ENCODE measurements at places on chromosomes 1 and 21.

DNA sequence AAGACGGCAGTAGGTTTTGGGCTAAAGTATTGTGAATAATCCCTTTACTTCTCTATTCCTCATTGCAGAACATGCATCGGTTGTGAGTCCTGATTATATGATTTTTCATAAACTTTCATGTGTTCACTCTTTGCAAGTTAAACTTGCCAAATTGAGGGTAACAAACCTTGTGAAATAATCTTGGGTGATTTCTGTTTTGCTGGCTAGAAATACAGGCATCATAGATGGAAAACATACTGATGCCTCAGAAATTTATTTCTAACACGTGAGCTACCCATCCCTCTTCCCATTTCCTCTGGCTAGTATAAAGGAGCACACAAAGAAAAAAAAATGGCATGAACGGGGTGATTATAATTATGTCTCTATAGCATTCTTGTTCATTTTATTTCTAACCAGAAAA is 39.6 kb downstream of the RGS5 start:
- DNase-seq = no peak

DNA sequence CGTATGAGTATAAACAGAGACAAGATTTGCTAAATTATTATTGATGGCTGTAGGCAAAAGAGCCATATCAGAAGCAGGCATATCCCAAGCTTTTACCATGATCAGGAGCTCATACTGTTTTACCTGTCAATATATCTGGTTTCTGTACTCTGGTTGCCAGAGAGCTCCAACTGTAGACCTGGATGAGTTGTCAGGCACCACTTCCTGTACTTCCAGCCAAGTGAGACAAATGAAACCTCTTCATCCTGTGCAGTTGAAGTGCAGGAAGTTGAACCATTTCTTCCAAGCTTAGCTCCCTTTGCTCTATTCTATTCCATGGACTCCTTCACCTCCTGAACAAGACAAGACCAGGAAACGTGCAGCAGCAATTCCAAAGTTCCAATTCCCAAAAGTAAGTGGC is 115.6 kb downstream of the ZNF281 start:
- peak; percentile 5 for DNase-seq

DNA sequence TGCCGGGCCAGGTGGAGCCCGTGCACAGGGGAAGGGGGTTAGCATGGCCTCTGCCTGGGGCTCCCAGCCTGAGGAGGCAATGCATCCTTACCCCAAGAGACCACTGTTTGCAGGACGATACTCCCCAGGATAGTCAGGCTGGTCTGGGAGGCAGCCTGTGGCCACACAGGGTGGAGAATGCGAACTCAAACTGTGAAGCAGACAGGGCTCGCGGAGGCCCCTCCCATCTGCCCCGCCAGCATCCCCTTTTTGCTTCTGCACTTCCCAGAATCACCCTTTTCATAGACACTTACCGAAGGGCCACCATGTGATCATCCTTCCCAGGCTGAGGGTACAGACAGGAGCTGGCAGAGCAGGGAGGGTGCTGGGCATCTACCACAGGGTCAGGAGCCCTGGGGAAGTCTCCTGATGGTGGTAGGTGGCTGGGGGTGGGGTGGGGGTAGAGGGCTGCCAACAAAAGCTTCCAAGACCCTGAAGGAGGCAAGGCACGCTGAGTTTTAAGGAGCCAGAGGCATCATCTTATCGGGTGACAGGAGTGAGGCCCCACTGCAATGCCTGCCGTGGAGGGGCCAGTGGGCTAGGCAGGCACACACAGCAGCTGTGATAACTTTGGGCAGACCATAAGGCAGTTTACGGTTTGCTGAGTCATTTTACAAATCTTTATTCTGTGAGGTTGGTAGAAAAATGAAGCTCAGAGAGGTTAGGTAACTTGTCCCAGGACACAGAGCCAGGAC is 31.3 kb upstream of the BTG2 start:
- no peak for DNase-seq

- DNase-seq = no peak
These were observed 14.5 kb downstream of the SCYL3 start for GRCh38 chr1:169879034-169879840.

- no peak for DNase-seq
These were observed 11.9 kb upstream of the SH2D2A start for GRCh38 chr1:156828400-156829124.

- DNase-seq = no peak
These were observed 122.9 kb downstream of the DMRTA2 start for GRCh38 chr1:50300297-50300696.

GRCh38 chr21:39518847-39519210 is 67.1 kb downstream of the SH3BGR start:
- DNase-seq = no peak

GRCh38 chr1:110960777-110961420 is 2.8 kb downstream of the LRIF1 start:
- DNase-seq = no peak

DNA sequence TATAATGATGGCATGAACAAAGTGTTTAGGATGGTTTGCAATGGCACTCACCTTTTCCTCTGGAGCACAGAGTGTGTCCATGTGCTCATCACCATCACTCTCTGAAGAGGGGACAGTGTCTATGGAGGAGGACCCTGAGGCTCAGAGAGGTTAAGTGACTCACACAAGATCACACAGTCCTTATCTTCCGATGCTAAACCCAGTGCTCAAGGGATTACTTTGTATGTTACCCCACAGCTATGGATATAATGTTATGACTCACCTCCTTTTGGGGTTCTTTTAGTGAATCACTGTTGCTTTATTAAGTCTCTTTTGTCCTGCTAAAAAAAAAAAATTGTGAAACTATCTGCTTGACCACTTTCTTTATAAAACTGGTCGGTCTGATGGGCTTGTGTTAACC is 67.6 kb downstream of the TENT5C start:
- no peak for DNase-seq

- DNase-seq = no peak
These were observed 63.9 kb upstream of the GRIK3 start for GRCh38 chr1:37098237-37098636.

- DNase-seq = no peak
These were observed 38.1 kb downstream of the HHAT start for GRCh38 chr1:210366767-210367166.

- no peak for DNase-seq
These were observed 2.5 kb downstream of the ADAMTSL4 start for GRCh38 chr1:150551784-150552127.

GRCh38 chr1:6596351-6596750 is 6.3 kb downstream of the KLHL21 start:
- no peak for DNase-seq

GRCh38 chr1:175043824-175044223 is 20.6 kb upstream of the MRPS14 start:
- DNase-seq = no peak

GRCh38 chr1:42210421-42211133 is 46.0 kb upstream of the GUCA2A start:
- no peak for DNase-seq

DNA sequence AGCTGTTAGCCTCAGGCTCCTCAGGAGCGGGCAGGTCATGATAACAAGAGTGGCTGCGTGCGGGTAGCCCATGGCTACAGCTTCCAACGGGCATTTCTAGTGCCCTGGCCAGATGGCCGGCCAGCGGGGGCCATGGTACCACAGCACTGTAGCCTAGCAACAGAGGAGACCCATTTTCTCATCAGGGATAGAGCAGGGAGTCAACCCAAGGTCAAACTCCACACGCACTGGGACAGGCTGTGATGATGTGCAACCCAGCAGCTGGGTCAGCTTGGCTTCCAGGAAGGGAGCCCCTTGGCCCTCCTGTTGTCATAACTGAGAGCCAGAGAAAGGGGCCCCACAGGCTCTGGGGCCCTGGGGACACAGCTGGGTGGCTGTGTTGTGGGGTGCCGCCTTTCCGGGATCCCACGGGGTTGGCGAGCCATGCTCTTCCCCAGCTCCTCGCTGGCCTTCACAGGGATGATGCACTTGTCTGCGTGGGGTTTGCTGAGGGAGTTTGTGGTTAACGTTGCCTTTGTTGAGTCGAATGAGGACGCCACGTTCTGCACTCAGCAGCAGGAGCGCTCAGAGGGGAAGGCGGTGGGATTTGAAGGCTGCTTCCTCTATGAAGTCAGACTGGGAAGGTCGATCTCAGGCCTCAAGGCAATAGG is 46.3 kb downstream of the COL18A1 start:
- DNase-seq = no peak

DNA sequence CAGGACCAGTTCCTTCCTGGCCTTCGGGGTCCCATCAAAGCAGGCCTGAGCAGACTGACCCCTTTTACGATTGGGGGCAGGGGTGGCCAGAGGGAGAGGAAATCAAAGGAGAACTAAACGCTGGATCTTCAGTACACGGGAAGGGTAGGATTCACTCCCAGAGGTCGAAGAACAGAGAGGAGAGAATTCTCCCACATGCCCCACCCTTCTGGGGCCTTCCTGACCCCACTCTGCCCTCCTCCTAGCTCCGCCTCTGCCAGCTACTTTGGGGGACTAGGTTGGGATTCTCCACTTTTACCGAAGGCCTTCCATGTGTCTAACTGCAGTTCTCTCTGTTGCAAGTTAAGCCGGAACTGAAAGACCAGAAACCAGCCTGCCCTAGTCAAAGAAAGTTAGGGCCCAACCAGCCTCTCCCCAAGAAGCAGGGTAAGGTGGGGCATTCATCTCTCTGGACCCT is 654 bp upstream of the ARHGEF2 start:
- no peak for DNase-seq

DNA sequence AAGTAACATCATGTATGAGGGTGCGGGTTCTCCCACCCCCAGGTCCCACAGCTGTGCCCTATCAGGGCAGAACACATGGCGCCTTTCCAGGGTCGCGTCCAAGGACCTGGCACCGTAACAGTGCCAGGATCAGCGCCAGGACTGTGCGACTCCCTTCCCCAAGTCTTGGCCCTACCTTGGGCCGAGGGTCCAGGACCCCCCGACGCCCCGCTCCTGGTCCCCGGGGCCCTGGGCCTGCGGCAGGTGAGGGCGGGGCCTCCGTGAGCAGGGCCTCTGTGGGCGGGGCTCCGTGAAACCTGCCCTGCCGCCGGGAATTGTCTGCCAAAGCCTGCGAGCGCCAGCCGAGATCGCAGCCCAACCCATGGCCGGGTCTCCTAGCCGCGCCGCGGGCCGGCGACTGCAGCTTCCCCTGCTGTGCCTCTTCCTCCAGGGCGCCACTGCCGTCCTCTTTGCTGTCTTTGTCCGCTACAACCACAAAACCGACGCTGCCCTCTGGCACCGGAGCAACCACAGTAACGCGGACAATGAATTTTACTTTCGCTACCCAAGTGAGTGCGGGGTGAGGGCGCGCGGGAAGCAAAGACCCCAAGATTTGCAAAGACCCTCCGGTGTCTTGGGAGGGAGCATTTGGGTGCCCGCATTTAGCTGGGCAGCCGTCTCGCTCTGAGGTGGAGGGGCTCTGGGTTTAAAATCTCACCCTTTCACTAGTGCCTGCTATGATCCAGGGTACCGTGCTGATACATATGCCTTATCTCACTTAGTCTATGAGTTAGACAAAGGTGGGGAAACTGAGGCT is at the start of gene RHBG:
RHBG (plus strand) TSS at position 323 of the 796 bp plus-strand sequence; CDS start at position 362, 39 bp downstream.
- peak; percentile 51 for DNase-seq

DNA sequence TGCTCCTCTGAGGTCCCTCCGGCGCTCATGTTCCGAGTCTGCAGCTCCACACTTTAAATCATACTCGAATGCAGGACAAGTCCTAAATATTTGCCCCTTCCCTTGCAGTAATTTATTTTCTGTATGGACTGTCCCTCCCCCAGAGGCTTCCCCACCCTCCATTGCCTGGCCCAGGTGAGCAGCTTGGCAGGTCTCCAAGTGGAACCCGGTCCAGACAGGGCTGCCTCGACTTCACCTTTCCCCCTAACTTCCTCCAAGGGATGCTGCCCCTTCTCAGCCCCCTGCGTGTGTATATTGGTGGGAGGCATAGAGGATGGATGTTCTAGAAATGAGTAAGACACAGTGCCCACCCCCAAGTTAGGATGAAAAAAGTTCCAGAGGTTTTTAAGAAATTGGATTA is 5.4 kb upstream of the OPTC start:
- no peak for DNase-seq
